A673 (cell line): ENCODE measurements at places on chromosomes 3 and 15. TPM values are rescaled to one million over a fixed set of nuclear protein-coding genes. Genes with fewer than 3 reads are reported as not detected.

GRCh38 chr3:42092006-42092405 is 849 bp downstream of the TRAK1 start:
- no peak for DNase-seq

Gene STXBP5L
- not detected in 2 replicates for total RNA-seq

Gene CCRL2
- not detected in 2 replicates for total RNA-seq

GRCh38 chr3:157127831-157128767 is 31.8 kb downstream of the CCNL1 start:
- DNase-seq: peak; percentile 38

DNA sequence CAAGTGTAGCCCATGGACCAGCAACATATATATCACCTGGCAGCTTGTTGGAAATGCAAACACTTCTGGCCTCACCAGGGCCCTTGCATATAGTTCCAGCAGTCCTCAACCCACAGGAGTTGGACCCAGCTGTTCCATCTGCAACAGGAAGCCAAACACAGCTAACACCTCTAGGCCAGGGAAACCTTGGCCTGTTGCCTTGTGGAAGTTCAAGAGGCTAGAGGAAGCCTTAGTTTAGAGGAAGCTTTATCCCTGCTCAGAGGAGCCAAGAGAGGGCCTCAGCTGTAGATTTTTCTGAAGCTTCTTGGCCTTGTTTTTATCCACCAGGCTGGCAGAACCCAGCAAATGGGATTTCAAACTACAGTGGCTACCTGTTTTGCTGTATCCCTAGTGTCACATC is 11.4 kb downstream of the FHIT start:
- no peak for DNase-seq

GRCh38 chr3:31252216-31253185 is 280.2 kb upstream of the STT3B start:
- no peak for DNase-seq

Gene FANCD2OS
- total RNA-seq: not detected in 2 replicates

Gene SETD5
- total RNA-seq: 151 and 166 TPM in 2 replicates

DNA sequence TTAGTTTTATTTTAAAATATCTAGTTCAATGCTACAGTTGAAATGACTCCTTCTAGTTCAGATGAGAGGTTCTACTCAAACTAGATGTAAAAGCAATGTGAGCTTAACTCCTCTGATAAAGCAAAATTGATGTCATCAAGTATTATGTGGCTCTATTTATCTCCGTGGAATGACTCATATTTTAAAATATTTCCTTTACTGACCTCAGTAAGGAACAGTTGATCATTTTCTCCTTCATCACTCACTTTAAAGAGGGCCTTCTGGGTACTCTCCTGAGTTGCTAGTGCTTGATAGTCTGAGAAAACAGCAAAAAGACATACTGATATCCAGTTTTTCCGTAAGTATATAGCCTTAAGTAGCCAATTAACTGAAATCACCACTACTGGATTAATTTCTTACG is 1099.3 kb downstream of the ROBO2 start:
- peak; percentile 19 for DNase-seq

Gene GABRG3
- total RNA-seq: not detected in 2 replicates

GRCh38 chr3:116743062-116743461 is 33.5 kb downstream of the TUSC7 start:
- DNase-seq: no peak

GRCh38 chr3:56998076-56998529 is 62.4 kb upstream of the SPATA12 start:
- DNase-seq: no peak

Gene GOLGA6D
- total RNA-seq: 0.13 TPM in 1 of 2 replicates, not detected in the other

Gene LIPC
- not detected in 2 replicates for total RNA-seq

- DNase-seq: no peak
Measured at GRCh38 chr15:95918525-95918924, 412.0 kb upstream of the NR2F2 start.

Gene DUT
- 222 and 224 TPM in 2 replicates for total RNA-seq

DNA sequence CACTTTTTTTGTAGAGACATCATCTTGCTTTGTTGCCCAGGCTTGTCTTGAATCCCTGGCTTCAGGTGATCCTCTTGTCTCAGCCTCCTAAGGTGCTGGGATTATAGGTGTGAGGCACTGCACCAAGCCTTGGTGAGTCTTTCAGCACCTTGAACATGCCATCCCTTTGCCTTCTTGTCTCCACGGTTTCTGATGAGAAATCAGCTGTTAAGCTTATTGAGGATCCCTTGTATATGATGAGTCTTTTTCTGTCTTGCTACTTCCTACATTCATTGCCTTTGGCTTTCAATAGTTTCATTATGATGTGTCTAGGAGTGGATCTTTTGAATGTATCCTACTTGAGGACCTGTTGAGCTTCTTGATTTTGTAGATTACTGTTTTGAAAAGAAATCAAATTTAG is 35.9 kb upstream of the TMCC1 start:
- DNase-seq: no peak

DNA sequence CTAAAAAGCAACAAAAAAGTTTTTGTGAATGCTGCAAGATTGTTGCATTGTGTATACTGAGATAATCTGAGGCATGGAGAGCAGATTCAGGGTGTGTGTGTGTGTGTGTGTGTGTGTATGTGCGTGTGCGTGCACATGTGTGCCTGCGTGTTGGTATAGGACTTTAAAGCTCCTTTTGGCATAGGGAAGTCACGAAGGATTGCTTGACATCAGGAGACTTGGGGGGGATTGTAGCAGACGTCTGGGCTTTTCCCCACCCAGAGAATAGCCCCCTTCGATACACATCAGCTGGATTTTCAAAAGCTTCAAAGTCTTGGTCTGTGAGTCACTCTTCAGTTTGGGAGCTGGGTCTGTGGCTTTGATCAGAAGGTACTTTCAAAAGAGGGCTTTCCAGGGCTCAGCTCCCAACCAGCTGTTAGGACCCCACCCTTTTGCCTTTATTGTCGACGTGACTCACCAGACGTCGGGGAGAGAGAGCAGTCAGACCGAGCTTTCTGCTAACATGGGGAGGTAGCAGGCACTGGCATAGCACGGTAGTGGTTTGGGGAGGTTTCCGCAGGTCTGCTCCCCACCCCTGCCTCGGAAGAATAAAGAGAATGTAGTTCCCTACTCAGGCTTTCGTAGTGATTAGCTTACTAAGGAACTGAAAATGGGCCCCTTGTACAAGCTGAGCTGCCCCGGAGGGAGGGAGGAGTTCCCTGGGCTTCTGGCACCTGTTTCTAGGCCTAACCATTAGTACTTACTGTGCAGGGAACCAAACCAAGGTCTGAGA is 4.7 kb downstream of the BHLHE40 start:
- DNase-seq: peak; percentile 39

Gene ZNF860
- total RNA-seq: not detected in 2 replicates

Gene SLC24A5
- total RNA-seq: not detected in 2 replicates

DNA sequence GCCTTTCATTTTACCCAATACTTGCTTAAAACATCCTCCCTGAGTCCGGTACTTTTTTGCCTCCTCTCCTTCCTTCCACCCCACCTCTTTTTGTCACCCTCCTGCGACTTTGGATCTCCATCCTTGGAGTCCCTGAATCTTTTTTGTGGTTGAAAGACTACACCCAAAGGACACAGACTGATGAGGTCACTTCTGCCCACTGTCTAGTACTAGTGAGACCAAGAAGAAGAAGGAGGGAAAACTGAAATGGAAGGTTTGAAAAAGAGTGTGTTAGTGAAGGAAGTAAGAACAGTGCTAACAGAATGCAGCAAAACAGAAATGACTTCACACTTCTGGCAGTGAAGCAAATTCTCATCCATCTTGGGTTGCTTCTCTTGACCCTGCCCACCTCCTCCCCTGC is 6.6 kb downstream of the B3GNT5 start:
- no peak for DNase-seq

Gene FOXL2
- not detected in 2 replicates for total RNA-seq

GRCh38 chr15:60204131-60204885 is 193.5 kb downstream of the ANXA2 start:
- DNase-seq: no peak

DNA sequence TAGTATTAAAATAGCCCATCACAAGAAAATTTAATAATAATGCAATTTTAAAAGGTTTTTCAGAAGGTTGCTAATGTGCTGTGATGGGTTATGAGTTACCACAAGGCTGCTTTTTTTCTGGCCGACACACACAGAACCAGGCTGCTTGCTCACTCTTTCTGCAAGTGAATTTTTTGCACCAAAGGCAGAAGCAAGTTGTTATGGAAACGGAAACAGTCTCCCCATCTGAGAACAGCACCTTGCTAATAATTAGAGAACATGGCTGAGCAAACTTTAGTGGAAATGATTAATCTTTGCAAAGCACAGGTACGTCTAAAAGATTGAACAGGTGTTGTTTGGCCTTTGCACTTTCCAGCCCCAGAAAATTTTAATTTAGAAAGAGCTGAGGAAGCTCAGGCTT is 51.0 kb downstream of the CACNA2D3 start:
- no peak for DNase-seq

Gene SLC28A1
- total RNA-seq: not detected in 2 replicates

Gene WDR5B
- 4.6 and 5.4 TPM in 2 replicates for total RNA-seq

Gene ANKUB1
- total RNA-seq: not detected in 2 replicates

Gene FAM107A
- total RNA-seq: not detected in 2 replicates

Gene LEKR1
- total RNA-seq: 0.76 and 0.90 TPM in 2 replicates

GRCh38 chr3:101466465-101467309 is 46.3 kb downstream of the SENP7 start:
- DNase-seq: no peak

DNA sequence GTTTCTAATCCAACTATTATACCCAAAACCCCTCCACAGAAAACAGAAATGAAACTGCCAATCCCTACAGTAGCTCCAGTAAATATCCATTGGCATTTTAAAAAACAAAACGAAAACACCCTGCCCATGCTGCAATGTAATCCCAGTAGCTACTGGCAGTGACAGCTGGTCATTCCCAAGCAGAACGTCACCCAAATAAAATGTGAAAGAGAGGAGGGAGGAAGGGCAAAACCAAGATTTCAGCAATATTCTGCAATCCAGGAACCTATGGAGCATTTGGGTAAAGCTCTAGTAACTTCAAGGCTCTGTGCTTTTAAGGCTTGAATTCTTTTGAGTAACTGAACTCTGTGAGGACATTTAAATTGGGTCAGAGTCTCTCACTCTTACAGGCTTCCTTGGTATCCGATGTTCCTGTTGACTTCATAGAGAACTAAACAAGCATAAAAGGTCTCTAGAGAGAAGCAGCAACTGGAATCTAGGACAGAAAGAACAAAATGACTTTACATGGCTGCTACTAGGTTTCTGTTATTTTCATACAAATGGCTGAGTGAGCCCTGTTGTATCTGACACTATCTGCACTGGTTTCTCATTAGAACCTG is 136.2 kb downstream of the TNIK start:
- no peak for DNase-seq

- no peak for DNase-seq
Measured at GRCh38 chr3:44411031-44411645, 66.3 kb downstream of the ZNF445 start.

- no peak for DNase-seq
Measured at GRCh38 chr3:23669541-23670255, 136.1 kb upstream of the UBE2E1 start.

GRCh38 chr3:99483841-99484240 is 154.6 kb upstream of the COL8A1 start:
- no peak for DNase-seq
